ENCODE measurements at places on chromosomes 12 and 14.

- no peak for DNase-seq
These were observed 838.0 kb downstream of the RPS29 start for GRCh38 chr14:48748151-48748675.

GRCh38 chr12:62673028-62673815, 206.6 kb downstream of the MON2 start:
- no peak for DNase-seq

GRCh38 chr12:110699591-110700445, 10.9 kb upstream of the HVCN1 start:
- no peak for DNase-seq

DNA sequence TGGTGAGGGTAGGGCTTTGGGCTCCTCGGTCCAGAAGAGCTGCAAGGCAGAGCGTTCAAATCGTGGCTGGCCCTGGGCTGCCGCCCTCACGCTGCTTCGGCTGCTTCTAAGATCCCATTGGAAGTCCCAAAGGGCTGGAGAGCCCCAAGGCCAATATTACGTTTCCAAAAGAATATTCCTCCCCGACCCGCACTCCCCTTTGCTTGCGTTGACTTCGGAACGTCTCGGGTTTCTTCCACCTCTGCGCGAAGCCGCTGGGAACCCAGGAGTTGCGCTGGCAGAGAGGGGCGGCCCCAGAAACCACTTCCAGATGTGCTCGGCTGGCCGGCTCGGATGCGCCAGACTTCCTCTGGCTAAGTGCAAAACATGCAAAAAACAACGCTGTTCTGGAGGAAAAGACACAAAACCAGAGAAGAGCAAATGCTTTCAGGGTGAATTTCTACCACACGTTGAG, at the start of gene GLT8D2:
GLT8D2 (minus strand) TSS at position 285 of the 454 bp plus-strand sequence. CDS start 30,539 bp downstream, outside the sequence.
- DNase-seq = no peak
